ENCODE measurements at places on chromosomes 6 and 20.

GRCh38 chr20:57389695-57390603, 1.2 kb upstream of the RBM38 start:
- no peak for DNase-seq

DNA sequence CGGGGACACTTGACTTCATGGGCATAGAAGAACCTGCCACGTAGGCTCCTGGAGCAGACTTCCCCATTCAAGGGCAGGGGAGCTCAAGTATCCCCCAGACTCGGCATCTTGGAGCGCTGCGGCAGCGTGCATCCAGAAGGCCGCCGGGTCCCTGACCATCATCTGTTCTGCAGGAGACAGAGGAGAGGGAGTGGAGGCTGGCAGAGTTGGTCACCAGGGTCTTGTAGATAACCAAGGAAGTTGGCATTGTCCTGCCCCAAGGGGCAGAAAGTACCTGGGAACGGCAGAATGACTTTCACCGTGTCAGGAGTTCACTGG, 82.8 kb downstream of the TCP11 start:
- no peak for DNase-seq

DNA sequence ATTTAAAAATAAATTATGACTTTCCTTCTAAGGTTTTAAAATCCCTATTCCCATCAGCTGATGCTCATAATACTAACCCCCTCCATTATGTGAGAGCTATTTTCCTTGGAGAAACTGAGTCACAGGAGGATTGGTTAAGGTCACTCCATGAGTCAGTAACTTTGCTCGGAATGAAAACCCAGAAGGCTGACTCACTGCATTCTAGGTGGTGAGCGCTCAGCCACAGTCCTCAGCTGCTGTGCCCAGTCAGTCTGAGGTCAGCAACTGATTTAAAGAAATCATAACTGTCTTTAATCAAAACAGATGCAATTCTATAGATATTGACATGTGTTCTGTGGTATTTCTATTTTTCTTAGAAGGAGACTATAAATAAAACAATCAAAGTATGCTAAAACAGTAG, 359.2 kb downstream of the GJA1 start:
- peak; percentile 17 for DNase-seq

DNA sequence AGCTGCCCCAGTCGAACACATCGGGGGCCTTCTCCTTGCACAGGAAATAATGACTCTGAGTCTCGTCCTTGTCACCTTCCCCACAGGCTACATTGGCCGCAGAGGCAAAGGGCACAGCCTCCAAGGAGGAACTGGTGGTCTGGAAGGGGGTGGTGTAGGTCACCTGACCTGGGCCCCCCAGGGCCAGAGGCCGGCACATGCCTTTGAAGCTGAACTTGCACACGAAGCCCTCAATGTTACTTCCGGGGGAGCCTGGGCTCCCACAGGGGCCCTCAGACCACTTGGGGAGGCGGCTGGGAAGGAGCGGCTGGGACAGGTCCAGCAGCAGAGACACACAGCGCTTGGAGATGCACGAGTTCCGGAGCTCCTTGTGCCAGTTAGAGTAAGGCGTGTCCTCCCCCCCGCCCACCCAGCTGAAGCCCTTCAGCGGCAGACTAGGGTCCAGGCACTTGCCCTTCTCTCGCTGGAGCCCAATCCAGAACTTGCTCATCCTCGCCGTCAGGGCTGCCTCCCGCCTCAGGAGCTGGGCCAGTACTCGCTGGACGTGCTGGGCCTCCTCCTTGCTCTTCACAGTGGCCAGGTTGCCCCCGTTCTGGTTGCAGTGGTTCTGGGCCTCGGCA, 578 bp downstream of the CD93 start:
- no peak for DNase-seq

GRCh38 chr6:7902867-7903266, 7.7 kb downstream of the TXNDC5 start:
- no peak for DNase-seq

DNA sequence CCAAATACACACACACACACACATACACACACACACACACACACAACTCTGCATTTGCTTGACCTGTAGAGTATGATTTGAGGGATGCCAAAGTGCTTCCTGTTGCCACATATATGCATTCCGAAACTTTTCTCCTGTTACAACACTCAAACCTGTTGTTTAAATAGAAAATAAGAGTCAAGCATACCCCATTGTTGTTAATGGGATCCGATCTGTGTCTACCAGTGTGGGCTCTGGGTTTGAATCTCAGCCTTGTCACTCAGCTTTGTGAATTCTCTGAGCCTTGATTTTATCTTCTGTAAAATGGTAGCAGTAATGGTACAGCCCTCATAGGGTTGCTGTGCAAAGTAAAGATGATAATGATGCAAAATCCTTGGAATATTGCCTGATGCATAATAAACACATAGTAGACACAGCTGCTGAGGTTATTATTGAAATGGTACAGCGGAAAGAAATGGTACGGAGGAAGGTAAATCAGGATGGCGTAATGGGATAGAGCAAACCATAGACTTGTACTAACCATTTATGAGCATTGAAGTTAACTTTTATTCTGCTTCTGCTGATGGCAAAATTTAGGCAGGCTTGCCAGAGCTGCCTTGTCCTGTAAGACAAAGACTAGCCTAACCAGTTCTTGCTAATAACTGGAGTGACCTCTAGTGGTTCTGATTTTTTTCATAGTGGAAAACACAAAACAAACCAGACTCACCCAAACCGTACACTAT, 113.5 kb upstream of the PHACTR1 start:
- no peak for DNase-seq

- DNase-seq, result no peak
These were observed 61.3 kb downstream of the PTPN1 start for GRCh38 chr20:50571466-50571865.

GRCh38 chr6:119669221-119669620, 319.7 kb upstream of the MAN1A1 start:
- no peak for DNase-seq

- no peak for DNase-seq
These were observed 301.5 kb downstream of the BMP7 start for GRCh38 chr20:56964901-56965300.

DNA sequence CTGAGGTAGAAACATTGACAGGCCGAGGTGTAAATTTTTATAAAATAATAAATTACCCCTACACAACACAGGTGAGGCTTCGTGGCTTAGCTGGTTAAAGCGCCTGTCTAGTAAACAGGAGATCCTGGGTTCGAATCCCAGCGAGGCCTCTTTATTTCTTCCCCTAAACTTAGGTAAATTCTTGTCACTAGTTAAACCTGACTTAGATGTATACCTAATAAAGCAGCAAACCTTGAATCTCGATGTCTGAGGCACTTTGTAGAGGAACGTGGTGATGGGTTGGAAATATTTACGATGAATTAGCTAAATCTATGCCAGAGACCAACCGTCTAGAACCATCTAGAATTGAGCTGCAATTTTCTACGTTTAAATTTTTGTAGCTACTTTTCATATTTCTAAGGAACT, 185.6 kb downstream of the OR2B2 start:
- DNase-seq, result no peak

- DNase-seq, result no peak
These were observed 79.1 kb downstream of the LRRC1 start for GRCh38 chr6:53873922-53874321.

DNA sequence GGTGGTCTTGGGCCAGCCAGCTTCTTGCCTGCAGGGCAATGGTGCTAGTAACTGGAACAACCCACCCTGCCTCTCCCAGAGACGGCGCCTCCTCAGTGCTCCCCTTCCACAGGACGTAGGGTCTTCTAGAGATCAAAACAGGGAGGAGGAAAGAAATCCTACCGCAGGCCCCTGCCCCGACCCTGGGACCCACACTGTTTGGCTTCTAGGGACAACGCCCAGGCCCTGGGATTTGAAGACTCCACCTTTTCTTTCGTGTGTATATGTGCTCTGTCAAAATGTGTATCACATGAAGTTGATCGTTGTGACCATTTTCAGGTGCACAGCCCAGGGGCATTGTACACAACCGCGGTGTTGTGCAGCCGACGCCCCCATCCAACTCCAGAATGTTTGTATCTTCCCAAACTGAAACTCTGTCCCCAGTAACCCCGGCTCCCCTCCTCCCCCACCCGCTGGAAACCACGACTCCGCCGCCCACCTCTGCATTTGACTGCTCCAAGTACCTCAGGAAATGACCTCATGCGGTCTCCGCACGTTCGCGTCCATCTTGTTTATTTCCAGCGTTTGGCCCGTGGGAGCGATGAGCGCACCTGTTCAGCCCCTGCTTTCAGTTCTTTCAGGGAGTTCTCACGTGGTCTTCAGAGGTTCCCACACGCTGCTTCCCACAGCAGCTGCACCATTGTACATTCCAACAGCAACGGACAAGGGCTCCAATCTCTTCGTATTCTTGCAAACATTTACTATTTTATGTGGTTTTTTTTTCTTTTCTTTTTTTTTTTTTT, 3.4 kb upstream of the BHLHE23 start:
- peak; percentile 54 for DNase-seq

DNA sequence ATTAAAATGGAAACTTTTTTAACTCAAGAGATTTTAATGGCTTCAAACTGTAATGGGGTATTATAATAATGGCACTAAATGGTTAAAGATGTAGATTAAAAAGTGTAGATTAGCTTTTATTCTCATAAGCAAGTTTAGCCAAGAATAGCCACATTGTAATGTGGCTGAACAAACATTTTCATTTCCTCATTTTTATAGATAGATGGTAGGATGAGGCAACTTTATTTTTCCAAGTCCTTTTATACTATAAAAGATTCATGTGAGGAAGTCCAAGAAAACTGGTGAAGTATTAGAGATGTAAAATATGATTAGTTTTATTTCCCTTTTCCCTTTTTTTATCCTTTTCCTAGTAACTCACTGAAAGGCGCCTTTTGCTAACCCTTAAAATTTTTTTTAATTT, 88.8 kb downstream of the ATRN start:
- no peak for DNase-seq

GRCh38 chr20:20410678-20411077, 42.8 kb downstream of the INSM1 start:
- no peak for DNase-seq

DNA sequence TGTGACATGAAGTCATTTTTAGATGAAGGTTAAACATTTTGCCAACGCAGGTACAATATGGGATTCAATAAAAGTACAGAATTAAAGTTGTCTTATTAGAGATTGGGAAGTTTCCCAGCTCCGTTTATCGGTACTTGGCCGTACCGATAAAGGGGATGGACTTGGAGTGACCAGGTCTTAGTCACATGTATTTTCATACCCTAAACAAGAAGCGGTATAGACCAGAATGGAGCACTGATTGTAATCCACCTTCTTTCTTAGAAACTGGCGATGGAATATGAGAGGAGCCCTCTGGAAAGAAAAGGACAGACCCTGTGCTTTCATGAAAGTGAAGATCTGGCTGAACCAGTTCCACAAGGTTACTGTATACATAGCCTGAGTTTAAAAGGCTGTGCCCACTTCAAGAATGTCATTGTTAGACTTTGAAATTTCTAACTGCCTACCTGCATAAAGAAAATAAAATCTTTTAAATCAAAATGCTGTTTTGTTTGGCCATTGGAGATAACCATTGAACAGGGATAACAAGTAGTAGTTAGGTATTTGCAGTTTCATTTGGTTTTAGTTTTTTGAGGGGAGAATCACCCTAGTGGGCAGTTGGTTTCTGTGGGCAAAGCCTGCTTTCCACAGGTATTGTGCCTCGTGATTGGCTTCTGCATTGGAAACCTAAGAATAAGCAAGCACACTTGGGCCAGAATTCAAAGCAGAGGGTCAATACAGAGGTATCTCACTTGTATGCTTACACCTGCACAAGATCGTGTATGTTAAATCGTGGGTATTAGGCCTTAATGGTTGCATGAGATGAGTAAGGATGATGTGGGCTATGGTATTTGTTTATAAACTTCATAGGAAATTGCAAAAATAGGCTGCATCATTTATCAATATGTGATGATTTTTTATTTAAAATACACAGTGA, 11.2 kb upstream of the ZNFX1 start:
- DNase-seq, result no peak

GRCh38 chr6:104887350-104887749, 27.6 kb upstream of the HACE1 start:
- peak; percentile 7 for DNase-seq

GRCh38 chr6:170462366-170463020, 90.6 kb downstream of the PSMB1 start:
- no peak for DNase-seq

DNA sequence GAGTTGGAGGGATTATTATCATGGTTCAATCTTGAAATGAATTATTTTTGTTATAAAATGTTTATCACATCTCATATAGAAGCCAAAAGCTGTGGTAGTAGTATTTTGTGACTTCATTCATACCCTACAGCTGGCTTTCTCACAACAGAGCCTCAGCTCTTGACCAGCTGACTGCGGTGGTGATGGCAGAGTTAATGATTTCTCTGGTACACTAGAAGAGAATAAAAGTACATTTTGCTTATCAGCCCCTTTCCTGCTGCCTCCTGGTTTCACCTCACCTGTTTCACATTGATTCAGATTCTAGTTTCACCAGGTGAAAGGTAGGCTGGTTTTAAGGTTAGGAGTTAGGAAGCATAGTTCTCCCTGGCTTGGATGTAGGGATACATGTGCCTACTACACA, 55.7 kb downstream of the AFG1L start:
- DNase-seq, result no peak

DNA sequence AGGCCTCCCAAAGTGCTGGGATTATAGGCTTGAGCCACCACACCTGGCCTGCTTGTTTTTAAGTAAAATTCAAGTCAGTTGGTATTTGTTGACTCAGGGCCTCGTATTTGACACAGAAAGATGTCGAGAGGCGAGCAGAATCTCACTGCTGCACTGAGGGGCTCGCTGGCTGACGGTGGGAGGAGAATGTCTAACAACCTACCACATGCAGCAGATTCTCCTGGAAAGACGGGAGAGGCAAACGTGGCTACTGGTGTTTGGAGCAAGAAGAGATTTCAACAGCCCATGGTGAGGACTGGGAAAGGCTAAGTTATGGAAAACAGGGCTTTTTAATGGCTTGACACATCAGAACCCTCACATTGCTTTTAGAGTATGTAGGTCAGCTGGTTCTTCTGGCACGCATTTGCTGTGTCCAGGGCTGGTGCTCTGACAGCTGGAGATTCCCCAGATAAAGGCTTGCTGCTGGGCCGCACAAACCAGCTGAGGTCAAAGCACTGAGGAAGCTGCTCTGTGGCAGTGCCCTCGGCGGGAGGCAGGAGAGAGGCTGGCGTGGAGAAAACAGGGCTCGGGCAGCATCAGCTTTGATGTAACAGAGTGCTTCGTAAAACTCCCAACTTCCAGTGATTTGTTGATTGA, 84.2 kb upstream of the FRMD1 start:
- no peak for DNase-seq

DNA sequence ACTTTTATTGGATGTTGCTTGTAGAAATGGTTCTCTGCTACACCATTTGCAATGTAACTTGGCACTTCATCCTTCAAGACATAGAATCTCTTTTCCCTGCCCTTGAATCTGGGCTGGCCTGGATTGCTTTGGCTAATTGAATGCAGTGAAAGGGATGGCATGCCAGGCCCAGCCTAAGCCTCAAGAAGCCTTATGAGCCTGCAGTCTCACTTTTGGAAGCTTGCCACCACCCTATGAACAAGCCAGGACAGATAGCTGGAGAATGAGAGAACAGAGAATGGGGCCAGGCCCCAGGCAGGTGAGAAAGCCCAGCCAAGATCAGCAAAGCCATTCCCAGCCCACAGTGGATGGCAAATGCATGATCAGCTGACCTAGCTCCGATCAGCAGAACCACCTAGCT, 350.7 kb upstream of the RNF24 start:
- DNase-seq, result no peak
